ENCODE measurements at places on chromosomes 2 and 18. TPM values are rescaled to one million over a fixed set of nuclear protein-coding genes. Genes with fewer than 3 reads are reported as not detected.

- no peak for DNase-seq
Measured at GRCh38 chr2:85596026-85596333, 435 bp downstream of the RNF181 start.

- DNase-seq = no peak
Measured at GRCh38 chr18:77057006-77057395, 75.6 kb downstream of the MBP start.

DNA sequence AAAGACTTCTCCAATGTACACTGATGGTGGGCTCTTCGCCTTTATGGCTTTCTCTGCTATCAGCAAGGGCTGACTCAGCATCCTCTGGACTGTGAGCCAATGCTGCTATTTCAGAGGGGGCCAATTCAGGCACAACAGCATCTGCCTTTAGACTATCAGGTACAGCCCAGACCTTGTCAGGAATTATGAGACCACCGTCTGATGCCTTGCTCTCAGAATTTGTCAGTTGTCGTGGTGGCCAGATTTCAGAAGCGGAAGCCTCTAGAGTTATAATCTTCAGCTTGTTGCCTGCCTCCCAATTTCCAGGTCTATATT lies 92.7 kb downstream of the ALPK2 start:
- no peak for DNase-seq

- no peak for DNase-seq
Measured at GRCh38 chr18:74356959-74357358, 41.3 kb downstream of the C18orf63 start.

Gene STAT1
- total RNA-seq = 37.8 TPM

DNA sequence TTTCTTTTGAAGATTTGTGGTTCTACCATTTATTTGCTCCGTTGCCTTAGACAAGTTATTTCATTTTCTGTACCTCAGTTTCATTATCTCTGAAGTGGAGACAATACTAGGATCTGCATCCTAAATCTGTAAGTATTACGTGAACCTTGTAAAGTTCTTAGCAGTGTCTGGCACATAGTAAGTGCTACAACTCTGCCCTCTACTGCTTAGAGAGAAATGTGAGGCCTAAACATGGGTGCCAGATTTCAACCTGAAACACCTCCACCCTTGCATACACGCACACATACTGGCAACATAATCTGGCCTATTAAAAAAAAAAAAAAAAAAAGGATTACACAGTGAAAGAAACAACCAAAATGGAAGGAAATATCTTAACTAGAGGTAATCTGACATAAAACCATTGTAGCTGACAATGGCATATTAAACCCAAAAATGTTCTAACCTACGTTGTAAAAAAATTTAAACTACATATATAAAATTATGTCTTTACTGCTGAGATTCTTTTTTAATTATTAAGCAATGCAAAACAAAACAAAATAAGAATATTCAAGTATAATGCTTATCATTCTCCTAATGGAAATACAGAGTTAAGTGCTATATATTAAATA lies 132.6 kb downstream of the MAP2 start:
- DNase-seq = peak; percentile 29

Gene MGAT4A
- 3.0 TPM for total RNA-seq

Gene COL3A1
- 349 TPM for total RNA-seq

GRCh38 chr18:52175406-52175805 lies 164.6 kb upstream of the DCC start:
- no peak for DNase-seq

DNA sequence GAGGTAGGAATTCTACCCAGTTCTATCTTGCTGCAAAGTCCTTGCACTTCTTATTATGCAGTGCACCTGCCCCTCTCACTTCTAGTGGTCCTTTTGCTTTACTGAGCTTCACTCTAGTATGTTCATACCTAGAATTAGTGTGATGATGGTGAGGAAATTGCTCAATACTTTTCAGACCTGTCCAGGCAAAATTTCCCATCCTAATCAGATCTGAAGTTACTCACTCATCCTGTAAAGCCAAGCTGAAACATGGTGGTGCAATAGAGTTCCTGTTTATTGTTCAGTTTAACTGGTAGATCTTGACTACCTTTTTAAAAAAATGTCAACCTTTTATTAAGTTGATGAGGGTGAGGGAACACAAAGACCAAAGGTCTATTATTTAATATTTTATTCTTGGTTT lies 12.6 kb upstream of the FIGN start:
- DNase-seq = no peak

Gene RSAD2
- total RNA-seq = not detected

Gene IGFBP5
- not detected for total RNA-seq

Gene FAM228A
- 0.18 TPM for total RNA-seq

Gene WDR35
- total RNA-seq = 22.8 TPM

Gene KLHL41
- not detected for total RNA-seq

- DNase-seq = no peak
Measured at GRCh38 chr2:33166287-33166881, 219.6 kb downstream of the LTBP1 start.

- DNase-seq = no peak
Measured at GRCh38 chr2:84946204-84947009, 24.6 kb upstream of the KCMF1 start.

DNA sequence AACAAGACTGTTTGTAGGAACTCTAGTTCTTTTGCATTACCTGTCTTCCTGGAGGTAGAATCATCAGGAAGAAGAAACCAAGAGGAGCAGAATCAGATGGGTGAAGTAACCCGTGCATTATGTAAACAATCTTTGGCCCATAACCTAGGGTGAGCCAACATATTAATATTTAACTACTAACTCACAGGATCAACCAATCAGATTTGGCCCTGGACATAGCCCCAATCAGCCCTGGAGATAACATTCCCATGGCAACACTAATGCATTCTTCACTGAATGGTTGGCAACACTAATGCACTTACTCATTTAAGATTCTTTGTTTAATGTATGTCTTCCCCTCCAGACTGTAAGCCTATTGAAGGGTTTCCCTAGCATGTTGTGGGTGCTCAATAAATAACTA lies 72.0 kb upstream of the CTAGE1 start:
- no peak for DNase-seq

Gene OST4
- total RNA-seq = 339 TPM

DNA sequence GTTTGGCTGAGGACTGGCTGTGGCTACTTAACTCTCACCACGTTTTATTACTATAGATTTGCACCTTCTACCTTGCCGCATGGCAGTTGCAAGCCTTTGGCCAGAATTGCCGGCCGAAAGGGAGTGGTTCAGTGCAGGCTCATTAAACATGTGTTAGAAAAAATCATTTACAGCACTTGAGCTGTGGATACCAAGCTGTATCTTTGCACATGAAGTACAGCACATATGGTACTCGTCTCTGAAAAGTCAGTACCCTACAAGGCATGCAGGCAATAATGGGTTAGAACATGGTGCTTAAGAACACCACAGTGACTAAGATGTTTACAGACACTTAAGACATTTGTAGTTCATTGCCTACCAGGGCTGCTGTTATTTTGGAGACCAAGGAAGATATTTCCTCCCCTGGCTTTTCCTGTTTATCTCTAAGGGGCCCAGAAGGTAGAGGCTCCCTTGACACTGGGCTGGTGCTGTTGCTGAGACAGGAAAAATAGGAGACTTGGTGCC lies 103.1 kb downstream of the ZNF532 start:
- peak; percentile 56 for DNase-seq

- no peak for DNase-seq
Measured at GRCh38 chr2:47535073-47535472, 132.1 kb downstream of the MSH2 start.
